ENCODE measurements at places on chromosomes 4 and X.

DNA sequence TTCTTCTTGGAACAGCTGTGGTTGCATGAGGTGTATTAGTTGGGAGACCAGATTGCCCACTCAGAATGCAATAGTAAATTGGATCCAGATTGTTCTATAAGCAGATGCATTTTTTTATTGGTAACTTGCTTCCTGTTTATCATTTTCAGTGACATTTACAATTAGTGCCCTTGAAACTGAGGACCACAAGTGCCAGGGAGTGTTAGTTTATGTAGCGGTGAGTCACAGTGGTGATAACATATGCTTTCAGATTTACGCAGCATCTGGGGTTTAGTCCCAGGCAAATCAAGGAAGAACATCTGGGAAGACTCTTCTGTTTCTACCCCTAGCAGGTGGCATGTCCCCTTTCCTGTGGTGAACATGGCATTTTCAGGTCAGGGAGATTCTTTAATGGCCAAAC lies 24.1 kb downstream of the FRMPD4 start:
- no peak for DNase-seq

- no peak for DNase-seq
Observed at GRCh38 chrX:81215685-81216084, 13.8 kb downstream of the SH3BGRL start.

- DNase-seq: no peak
Observed at GRCh38 chr4:39237179-39237578, 54.9 kb downstream of the WDR19 start.

DNA sequence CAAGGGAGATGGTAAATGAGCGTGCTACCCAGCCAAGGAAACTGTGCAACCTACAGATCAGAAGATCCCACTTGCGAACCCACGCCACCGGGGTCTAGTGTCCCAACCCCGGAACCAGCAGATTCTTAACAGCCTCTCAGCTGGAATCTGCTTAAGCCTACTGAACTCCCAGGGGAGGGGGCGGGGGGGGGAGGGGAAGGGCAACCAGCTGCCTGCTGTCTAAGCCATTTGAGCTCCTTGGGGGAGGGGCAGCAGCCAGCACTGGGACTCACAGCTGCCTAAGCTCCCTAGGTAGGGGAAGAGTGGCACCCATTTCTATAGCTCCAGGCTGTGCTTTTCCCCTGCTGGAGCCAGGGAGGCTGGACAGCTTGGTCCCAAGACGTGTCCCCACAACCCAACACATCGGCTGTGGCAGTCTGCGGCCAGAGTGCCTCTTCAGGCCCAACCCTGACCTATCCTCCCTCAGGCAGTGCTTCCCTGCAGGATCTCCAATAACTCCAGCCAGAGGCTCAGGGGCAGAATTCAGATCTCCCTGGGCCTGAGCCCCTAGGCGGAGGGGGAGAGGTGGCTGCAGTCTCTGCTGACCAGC lies 289.2 kb downstream of the LDB2 start:
- peak; percentile 77 for DNase-seq

DNA sequence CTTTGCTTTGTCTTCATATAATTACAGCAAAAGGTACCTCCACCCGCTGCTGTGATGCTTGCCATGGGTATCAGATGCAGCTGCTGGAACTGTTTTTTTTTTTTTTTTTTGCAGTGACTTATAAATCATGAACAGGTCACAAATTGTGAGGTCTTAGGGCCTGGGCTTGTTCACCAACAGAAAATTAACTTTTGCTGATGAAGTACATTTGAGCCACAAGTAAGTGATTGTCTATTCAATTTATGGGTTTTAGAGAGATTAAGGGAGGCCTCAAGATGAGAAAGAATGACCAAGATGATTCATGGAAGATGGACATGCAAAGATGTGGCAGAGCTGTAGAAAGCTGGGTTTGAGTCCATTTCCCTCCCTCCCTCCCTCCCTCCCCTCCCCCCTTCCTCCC lies 18.0 kb upstream of the GBA3 start:
- DNase-seq: no peak

- DNase-seq: no peak
Observed at GRCh38 chr4:143641361-143641760, 59.1 kb downstream of the FREM3 start.

GRCh38 chr4:38205261-38205660 lies 245.1 kb downstream of the PTTG2 start:
- no peak for DNase-seq
